ENCODE measurements at places on chromosomes 16 and 17.

GRCh38 chr16:57882792-57883191, 80.5 kb upstream of the KIFC3 start:
- DNase-seq: no peak

- no peak for DNase-seq
Observed at GRCh38 chr16:369275-369865, 968 bp downstream of the MRPL28 start.

DNA sequence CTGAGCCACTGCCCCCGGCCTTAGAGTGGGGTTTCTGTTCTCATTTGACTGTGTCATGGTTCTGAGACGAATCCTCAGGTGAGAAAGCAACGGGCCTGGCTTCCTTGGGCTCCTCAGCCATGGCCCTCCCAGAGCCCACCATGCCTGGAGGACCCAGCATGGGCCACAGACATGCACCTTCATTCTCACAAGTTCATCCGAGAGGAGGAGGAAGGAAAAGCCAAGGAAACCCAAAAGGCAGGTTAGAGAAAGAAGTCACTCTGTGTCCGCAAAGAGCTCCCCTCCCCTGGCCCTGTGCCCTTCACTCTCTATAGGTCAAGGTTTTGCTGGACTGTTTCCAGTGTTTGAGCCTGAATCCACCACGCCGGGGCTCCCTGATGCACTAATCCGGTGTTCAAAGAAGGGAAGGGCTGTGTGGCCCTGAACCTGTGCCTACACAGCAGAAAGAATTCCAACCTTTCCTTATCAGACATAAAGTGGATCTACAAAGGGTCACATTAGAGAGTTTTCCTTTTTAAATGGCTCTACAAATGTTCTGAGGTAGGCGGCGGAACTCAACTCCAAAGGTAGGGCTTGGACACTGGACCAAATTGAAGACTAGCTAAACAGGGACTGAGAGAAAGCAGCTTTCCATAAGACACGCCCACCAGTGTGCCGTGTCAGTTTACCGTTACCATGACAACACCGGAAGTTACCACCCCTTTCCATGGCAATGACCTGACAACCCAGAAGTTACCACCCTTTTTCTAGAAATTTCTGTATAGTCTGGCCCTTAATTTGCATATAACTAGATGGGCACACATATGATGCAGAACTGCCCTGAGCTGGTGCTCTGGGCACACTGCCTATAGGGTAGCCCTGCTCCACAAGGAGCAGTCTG, 15.9 kb upstream of the PECAM1 start:
- DNase-seq: no peak

DNA sequence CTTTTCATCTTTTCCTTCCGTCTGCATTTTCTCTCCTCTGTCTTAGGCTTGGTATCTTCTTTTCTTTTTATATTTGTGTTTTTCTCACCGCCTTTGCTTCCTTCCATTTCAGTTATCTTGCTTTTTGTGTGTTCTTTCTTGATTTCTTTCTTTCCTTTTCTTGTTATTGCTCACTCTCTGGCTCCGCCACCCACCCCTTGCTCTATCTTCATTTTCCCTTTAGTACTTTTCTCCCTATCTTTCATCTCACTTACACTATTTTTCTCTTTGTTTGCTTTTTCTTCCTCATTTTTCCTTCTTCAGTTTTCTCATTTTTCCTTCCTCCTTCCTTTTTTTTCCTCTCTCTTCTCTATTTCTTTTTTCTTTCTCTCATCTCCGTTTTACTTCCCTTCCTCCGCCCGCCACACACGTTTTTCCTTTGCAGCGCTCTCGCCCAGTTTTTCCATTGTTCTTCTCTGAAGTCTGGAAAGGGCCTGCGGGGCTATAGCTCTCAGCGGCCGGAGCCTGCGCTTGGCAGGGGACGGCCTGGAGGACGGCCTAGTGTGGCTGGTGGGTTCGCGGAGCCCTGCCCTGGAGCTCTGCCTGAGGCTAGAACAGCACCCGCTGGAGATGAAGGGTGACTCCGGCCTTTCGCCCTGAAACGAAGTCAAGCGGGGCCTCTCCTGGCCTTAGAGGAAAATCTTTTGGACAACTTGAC, 5.2 kb upstream of the HOXB13 start:
- DNase-seq: no peak

GRCh38 chr17:77481476-77482374, 341.0 kb downstream of the SEC14L1 start:
- no peak for DNase-seq

DNA sequence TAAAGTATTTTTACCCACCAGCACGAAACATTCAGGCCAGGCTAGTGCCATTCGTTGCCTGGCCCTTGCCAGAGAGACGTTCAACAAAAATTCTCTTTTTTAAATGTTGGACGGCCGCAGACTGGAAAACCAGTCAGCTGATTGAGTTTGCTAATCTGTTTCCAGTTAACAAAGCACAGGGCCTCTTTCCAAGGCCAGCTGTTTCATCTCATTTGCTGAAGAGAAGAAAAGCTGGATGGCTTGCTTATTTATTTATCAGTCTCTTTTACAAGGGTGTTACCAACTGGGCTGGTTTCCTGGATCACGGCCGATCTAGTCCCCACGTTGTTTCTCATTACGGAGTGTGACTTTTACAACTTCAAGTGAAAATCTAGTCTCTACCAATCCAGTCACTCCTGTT, 418.7 kb upstream of the DYNLRB2 start:
- no peak for DNase-seq

DNA sequence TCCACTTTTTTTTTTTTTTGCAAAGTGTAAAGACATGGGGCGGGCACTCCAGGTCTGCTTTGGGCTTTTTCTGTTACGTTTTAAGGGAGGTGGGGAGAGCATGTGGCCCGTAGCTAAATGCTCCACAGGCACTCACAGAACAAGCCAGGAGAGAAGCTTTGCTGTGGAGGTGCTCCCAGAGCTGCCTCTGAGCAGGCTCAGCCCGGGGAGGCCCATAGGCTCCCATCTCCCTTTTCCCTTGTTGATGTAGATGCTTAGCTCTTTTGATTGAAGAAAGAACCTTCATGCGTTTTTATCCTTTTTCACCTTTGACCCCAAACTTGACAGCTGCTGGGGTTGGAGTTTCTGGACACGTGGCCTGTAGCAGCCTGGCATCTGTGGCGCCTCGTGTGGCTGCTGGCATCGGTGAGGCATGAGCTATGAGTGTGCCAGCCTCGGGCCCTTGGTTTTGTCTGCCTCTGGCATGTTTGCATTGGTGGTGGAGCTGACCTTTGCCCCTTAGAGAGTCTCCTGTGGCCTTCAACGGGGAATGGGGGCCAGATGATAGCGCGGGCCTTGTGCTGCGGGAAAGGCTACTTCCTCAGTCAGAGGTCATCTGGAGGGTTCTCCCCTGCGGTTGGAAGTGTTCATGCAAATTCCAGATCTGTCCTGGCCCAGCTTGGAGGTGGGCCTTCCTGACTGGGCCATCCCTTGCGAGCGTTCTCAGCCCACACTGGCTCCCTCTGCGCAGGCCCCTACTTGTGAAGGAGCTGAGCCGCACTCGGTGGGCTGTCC, 20.0 kb upstream of the IL17C start:
- DNase-seq: no peak

DNA sequence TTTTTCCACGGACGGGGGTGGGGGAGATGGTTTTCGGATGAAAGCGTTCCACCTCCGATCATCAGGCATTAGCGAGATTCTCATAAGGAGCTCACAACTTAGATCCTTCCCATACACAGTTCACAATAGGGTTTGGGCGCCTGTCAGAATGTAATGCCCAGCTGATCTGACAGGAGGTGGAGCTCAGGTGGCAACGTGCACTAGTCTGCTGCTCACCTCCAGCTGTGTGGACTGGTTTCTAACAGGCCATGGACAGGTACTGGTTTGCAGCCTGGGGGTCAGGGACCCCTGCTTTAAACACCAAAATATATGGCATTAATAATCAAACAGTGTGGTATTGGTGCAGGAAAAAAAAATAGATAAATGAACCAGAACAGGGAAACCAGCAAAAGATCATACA, 157.5 kb upstream of the NLRP1 start:
- DNase-seq: no peak

DNA sequence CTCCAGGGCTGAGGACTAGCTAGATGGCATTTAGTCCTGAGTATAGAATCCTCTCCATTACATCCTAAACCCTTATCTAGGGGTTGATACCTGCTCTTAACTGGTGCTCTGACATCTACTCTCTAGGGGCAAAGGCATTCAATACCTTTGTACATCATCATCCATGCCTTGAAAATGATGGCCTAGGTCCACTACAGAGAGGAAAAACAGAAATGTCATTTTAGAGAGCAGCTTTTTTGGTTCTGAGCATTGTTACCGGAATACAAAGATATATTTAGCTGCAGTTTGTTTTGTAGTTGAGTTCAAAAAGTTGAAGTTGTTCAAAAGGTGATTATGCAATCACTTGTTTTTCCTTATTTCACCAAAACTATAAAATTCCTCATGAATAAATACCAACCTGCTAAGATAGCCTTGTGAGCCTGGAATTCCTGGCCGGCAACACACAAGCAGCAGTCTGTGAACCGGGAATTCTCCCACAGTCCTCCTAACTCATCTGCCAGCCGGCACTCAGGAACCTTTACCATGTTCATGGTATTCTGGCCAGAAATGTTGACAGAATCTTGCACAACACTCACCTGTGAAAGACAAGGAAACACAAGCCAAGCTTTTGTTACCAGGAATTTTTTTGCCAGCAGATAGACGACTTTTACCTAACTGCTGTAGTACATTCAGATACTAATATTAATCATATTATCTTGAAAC, 35.4 kb downstream of the NXPH3 start:
- no peak for DNase-seq

GRCh38 chr16:71572497-71573116, 4.3 kb downstream of the TAT start:
- DNase-seq: no peak

- DNase-seq: no peak
Observed at GRCh38 chr16:66471716-66472393, 44.8 kb downstream of the BEAN1 start.

- no peak for DNase-seq
Observed at GRCh38 chr17:44223541-44224071, 4.1 kb upstream of the UBTF start.

GRCh38 chr16:57384248-57385070, 12.2 kb downstream of the CX3CL1 start:
- no peak for DNase-seq

GRCh38 chr17:57684711-57685498, 60.2 kb downstream of the CCDC182 start:
- no peak for DNase-seq

- no peak for DNase-seq
Observed at GRCh38 chr17:27462149-27462548, 5.9 kb downstream of the KSR1 start.

GRCh38 chr17:69609473-69610305, 195.2 kb downstream of the MAP2K6 start:
- DNase-seq: no peak

- no peak for DNase-seq
Observed at GRCh38 chr16:5065326-5065725, 430 bp downstream of the C16orf89 start.

DNA sequence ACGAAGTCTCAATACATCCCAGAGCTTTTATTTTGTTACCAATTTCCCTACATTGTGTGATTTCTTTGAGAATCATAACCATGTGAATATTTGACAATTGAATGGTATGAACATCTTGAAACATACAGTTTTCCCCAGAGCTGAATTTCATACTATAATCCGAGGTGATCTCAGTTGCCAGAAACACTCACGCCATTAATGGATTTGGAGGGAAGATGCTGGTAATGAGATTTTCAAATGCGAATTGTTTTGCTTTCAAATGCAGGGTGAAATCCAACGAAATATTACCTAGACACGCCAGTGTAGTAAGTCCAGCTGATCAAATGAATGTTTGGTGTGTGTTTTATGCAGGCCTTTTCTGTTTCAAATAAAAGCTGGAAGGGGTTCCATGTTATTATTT, 277.8 kb upstream of the CDH5 start:
- no peak for DNase-seq

GRCh38 chr16:68719993-68720489, 17.1 kb upstream of the CDH1 start:
- DNase-seq: no peak

DNA sequence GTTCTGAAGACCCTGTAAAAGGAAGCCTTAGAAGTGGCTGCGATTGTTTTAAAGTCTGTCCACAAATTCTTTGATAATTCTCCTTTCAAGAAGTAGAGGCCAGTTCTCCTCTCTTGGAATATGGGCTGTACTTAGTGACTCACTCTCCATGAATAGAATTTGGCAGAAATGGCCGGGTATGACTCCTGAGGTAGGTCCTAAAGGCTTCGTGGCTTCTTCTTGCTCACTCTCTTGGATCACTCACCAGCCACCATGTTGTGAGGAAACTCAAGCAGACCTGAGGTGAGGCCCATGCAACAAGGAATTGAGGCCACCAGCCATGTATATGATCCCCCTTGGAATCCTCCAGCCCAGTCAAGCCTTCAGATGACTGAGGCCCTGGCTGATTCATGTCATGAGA, 75.8 kb downstream of the WWOX start:
- no peak for DNase-seq

DNA sequence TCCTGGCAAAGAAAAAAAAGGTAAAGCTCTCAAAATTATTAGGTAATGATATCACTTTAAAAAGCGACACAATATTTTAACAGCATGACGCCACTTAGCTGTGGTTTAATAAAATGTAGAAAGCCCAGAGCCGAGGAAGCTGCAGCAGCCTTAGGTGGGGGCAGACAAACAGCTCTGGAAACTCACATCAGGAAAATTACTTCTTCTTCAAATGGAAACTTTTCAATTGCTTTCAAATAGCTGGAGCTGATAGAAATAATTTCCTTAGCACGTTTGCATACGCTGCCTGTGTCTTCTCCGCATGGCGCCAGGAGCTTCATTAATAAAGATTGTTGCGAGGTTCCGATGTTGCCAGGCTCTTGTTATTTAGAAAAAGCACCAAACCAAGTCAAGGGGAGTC, 835.3 kb upstream of the EEF2KMT start:
- DNase-seq: no peak

DNA sequence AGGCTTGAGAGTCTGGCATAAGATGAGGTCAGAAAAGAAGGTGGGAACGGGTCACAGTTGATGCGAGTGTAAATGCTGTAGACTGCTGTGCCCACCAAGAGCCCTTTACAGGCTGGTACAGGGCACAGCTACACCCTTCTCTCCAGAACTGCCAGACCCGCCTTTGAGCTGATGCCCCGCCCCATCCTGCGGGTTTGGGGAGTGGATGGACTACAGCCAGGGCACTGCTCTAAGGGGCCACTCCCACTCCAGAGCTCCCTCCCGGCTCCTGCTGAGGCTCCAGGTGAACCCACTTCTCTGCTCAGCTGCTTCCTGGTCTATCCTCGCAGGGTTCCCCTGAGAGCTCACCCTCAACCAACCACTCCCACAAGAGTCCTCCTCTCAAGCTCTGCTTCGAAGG, 12.3 kb downstream of the MEIOB start:
- no peak for DNase-seq

DNA sequence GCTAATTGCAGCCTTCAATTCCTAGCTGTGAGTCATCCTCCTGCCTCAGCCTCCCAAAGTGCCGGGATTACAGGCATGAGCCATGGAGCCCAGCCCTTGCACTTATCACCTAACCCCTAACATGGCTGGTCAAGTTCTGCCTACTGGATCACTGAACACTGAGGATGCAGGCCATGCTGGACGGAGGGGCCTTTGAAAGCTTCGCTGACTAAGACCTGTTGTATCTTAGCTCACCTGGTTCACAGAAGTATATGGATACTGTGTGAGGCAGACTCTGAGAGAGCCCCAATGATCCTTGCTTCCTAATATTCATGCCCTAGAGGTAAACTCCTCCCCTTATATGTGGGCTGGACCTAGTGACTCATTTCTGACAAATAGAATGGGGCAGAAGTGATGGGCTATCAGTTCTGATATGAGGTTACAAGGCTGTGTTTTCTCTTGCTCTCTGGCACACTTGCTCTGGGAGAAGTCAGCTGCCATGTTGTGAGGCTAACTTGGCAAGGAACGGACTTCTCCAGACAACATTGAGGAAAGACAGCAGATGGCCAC, 11.7 kb upstream of the TMIGD1 start:
- no peak for DNase-seq

Measured in T-helper 17 cell (primary cell).